ENCODE measurements at places on chromosomes 1 and 21. TPM values are rescaled to one million over a fixed set of nuclear protein-coding genes. Genes with fewer than 3 reads are reported as not detected.

PLA2G5 gene
- not detected for polyA plus RNA-seq

A3GALT2 gene
- not detected for polyA plus RNA-seq

SH2D5 gene
- 13.5 TPM for polyA plus RNA-seq

KRTCAP2 gene
- polyA plus RNA-seq: 232 TPM

NES gene
- 25.3 TPM for polyA plus RNA-seq

LHX8 gene
- not detected for polyA plus RNA-seq

MIXL1 gene
- not detected for polyA plus RNA-seq

PTTG1IP gene
- 167 TPM for polyA plus RNA-seq

GREM2 gene
- 15.9 TPM for polyA plus RNA-seq

TCHH gene
- not detected for polyA plus RNA-seq

OR2L5 gene
- polyA plus RNA-seq: not detected

KCNK2 gene
- 41.3 TPM for polyA plus RNA-seq

LMX1A gene
- polyA plus RNA-seq: not detected

ADAM30 gene
- polyA plus RNA-seq: not detected

B3GALT2 gene
- 1.1 TPM for polyA plus RNA-seq

SLAMF7 gene
- polyA plus RNA-seq: not detected

CXADR gene
- 0.21 TPM for polyA plus RNA-seq

KIF21B gene
- polyA plus RNA-seq: 0.55 TPM

WNT3A gene
- not detected for polyA plus RNA-seq

PATJ gene
- 1.3 TPM for polyA plus RNA-seq

SLC44A3 gene
- 0.29 TPM for polyA plus RNA-seq

CHI3L1 gene
- 0.17 TPM for polyA plus RNA-seq

HPDL gene
- polyA plus RNA-seq: 1.1 TPM

ZBTB21 gene
- 7.8 TPM for polyA plus RNA-seq

FAM163A gene
- not detected for polyA plus RNA-seq

LCE2A gene
- polyA plus RNA-seq: 0.50 TPM

RNU1-2 gene
- not detected for polyA plus RNA-seq

CSTB gene
- polyA plus RNA-seq: 71.7 TPM

SUSD4 gene
- polyA plus RNA-seq: 1.8 TPM

DNAH14 gene
- 3.6 TPM for polyA plus RNA-seq

THEM5 gene
- not detected for polyA plus RNA-seq

AQP10 gene
- not detected for polyA plus RNA-seq

VSIG8 gene
- not detected for polyA plus RNA-seq

GNG12 gene
- polyA plus RNA-seq: 92.3 TPM

EFNA1 gene
- polyA plus RNA-seq: 1.6 TPM

ZNF697 gene
- 6.2 TPM for polyA plus RNA-seq

PLEKHG5 gene
- 11.6 TPM for polyA plus RNA-seq

OLFML3 gene
- 71.3 TPM for polyA plus RNA-seq

GPR157 gene
- 1.7 TPM for polyA plus RNA-seq

RHBDL2 gene
- polyA plus RNA-seq: 0.30 TPM

ANKRD65 gene
- 0.11 TPM for polyA plus RNA-seq

SPATA21 gene
- polyA plus RNA-seq: not detected

RGS18 gene
- polyA plus RNA-seq: not detected

FCRL6 gene
- not detected for polyA plus RNA-seq

UBXN10 gene
- polyA plus RNA-seq: not detected

EDARADD gene
- not detected for polyA plus RNA-seq

COL9A2 gene
- 1.3 TPM for polyA plus RNA-seq

NUDT4B gene
- 10.6 TPM for polyA plus RNA-seq

PDE4B gene
- polyA plus RNA-seq: 5.8 TPM

LORICRIN gene
- not detected for polyA plus RNA-seq

PPIAL4G gene
- polyA plus RNA-seq: not detected

DIO1 gene
- not detected for polyA plus RNA-seq

OPRD1 gene
- polyA plus RNA-seq: not detected

S100A10 gene
- polyA plus RNA-seq: 223 TPM

CCDC181 gene
- polyA plus RNA-seq: 0.07 TPM

TLR5 gene
- 0.09 TPM for polyA plus RNA-seq

All from IMR-90 (cell line).